Right atrium auricular region (tissue), 2 donors: ENCODE measurements at places on chromosomes 16 and 17.
A peak's percentile ranks its signal among the peaks of the same experiment; 100 is the strongest.

DNA sequence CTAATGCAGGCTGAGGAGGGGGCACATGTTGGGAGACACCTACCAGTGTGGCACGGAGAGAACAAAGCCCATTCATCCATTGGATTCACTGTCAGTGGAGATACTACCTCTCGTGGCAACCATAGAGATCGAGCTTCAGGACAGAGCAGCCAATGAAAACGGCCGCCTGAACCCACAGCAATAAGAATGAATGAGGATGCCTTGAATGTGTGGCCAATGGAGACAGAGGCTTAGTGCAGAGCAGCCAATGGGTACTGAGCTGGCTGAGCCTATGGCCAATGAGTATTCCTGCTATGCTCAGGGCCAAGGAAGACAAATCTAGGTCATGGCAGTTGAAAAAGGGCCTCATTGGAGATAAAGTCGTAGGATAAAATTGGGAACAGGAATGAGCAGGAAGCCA lies 10.9 kb downstream of the ARHGEF15 start:
- DNase-seq, result no peak

GRCh38 chr17:79125503-79125902 lies 50.9 kb downstream of the ENGASE start:
- no peak for DNase-seq

- DNase-seq, result no peak
Measured at GRCh38 chr17:20961586-20961985, 81.2 kb downstream of the USP22 start.

DNA sequence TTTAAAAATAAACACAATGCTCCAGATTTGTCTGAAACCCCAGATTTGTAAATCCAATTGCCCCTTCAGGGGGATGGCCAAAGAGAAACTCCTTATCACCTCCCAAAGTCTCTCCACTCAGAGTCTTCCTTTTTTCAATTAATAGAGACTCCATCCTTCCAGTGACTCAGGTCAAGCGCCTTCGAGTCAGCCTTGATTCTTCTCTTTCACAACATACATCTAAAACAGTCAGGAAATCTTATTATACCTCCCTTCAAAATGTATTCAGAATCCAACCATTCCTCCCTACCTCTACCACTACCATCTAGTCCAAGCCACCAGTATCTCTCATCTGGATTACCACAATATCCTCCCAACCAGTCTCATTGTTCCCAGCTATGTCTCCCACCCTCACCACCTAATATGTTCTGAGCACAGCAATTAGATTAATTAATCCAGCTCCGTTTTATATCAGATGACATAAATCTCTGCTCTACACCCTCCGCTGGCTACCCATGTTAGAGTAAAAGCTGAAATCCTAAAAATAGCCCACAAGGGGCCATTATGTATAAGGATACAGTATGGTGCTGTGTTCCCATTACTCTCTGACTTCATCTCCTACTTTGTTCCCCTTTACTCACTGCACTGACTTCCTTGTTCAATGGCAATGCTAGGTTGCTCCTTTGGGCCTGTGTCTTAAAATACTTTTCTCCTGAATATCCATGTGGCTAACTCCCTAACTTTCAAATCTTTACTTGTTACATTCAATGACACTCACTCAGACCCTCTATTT lies 11.8 kb downstream of the SIAH1 start:
- no peak for DNase-seq

- peak; percentile 90 for DNase-seq
Measured at GRCh38 chr17:15436473-15437302, 30.7 kb downstream of the CDRT4 start.

DNA sequence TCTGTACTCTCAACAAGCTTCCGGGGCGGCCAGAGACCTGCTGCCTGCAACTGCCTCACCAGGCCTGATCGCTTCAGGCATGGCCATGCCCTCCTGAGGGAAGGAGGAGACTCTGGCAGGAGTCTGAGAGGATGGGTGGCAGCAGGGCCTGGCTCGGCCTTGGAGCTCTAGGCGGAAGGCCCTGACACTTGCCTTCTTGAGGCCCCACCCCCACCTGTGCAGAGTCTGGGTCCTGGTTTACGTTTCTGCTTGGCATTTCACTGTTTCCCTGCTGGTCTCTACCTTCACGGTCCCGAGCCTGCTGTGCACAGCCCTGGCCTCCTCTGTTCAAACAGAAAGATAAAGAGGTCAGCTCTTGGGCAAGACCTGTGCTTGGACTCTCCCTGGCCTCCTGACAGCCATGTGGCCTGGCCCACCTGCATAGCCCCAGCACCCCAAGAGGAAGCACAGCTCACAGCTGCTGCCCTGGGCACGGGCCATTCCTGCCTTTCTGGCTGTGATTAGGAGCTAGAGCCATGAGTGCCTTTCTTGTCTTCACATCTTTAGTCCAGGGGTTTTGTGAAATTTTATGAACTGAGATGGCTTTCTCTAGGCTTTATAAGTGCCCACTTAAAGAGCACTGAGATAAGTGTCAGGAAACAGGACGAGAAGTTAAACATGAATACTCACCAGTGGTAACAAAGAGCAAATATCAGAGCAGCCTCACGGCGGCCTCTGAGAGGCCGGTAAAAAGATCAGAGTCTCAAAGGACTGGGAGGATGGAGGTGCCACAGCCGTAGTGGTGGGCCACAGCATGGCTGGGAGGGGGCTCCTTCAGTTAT lies 25.6 kb upstream of the MTSS2 start:
- no peak for DNase-seq

DNA sequence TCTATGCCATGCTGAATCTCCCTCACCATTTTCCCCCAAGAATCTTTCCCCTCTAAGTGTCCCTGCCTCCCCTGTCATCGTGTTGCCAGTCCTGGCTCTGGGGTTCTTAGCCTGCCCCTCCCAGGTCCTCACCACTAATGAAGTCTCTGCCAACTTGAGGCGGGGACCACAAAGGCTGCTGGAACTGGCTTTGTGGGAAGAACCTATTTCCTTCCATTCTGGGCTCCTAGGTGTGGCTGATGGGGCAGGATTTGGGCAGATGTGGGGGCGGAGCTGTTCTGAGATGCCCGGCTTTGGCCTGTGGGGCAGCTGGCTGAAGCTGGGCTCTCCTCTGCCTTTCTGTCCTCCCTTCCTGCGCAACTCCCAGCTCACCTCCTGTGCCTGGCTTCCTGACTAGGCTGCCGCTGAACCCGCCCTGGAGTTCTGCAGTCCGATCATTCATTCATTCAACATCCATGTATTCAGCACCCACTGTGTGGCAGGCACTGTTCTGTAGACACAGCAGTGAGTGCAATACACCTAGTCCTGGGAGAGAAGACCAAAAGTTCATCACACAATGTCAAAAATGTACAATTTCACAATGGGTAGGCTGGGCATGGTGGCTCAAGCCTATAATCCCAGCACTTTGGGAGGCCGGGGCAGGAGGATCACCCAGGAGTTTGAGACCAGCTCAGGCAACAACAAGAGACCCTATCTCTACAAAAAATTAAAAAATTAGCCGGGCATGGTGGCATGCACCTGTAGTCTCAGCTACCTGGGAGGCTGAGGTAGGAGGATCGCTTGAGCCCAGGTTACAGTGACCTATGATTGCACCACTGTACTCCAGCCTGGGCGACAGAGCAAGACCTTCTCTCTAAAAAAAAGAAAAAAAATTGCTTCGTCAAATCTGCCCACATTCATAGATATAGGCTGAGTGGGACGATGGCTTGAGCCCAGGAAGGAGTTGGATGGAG lies 1.9 kb upstream of the SNN start:
- no peak for DNase-seq

GRCh38 chr17:82831818-82832200 lies 8.0 kb downstream of the ZNF750 start:
- no peak for DNase-seq

- DNase-seq, result no peak
Measured at GRCh38 chr17:13650096-13650675, 48.5 kb upstream of the HS3ST3A1 start.

GRCh38 chr17:42766124-42766523 lies 5.1 kb downstream of the RAMP2 start:
- DNase-seq, result no peak

- no peak for DNase-seq
Measured at GRCh38 chr16:14572535-14572934, 57.5 kb downstream of the PARN start.

- no peak for DNase-seq
Measured at GRCh38 chr17:72882426-72882825, 210.1 kb downstream of the SLC39A11 start.

GRCh38 chr16:17328932-17329331 lies 141.8 kb downstream of the XYLT1 start:
- peak; percentile 80 for DNase-seq

- DNase-seq, result no peak
Measured at GRCh38 chr17:78412403-78412802, 34.0 kb downstream of the PGS1 start.

- no peak for DNase-seq
Measured at GRCh38 chr16:69112285-69113129, 7.1 kb downstream of the HAS3 start.

DNA sequence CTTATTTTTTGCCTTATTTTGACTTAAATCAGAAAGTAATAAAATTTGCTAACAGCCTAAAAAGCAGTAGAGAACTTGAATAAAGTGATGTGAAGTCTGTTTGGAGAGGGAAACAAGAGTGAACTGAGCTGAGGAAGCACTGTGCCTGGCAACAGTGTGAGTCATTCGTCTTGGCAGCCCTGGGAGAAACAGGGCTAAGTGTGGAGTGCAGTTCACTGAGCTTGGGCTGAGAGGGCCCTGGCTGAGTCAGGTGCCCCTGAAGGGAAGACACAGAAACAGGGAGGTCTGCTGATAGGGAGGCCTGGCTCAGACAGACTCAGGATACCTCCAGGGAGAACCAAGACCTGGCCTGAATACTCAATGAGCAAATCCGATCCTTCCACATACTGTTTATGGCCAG lies 132.1 kb downstream of the HS3ST4 start:
- no peak for DNase-seq

GRCh38 chr16:85515830-85516397 lies 97.2 kb upstream of the GSE1 start:
- DNase-seq, result no peak

DNA sequence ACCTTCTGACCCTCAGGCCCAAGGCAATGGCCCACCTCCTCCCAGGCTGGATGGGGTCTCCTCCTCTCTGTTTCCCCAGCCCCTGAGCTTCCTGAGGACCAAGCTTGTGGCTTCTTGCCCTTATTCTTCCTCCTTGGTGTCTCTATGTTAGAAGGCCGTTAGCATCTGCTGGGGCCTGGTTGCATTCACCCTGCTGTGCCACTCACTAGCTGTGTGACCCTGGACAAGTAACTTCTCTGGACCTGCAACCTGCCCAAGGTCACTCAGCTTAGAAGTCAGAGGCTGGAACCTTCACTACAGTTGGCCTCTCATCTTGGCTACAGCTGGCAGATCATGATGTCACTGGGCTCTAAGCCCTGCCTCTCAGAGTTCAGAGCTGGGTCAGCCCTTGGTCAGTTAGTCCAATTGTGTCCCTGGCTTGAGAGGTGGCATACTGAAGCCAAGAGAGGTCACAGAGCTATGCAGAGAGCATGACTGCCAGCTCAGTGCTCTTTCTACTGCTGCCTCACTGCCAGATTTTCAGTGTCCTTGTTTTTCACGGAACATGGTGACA lies 3.0 kb downstream of the MT2A start:
- peak; percentile 91 for DNase-seq

DNA sequence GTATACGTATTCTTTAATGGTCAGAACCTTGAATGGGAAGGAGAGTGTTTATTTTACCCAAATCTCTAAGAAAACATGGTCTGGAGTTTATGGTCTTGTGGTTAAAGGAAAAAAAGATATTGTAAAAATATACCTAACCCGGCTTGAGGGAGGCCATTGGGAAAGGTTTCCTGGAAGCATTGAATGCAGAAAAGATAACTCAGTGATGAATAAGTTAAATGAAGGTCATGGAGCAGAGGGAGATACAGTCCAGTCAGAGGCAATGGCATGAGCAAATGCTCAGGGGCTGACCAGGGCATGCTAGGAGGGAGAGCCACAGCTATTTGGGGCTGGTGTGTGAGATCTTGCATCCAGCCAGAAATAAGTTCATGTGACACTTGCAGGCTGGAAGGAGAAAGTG lies 430.4 kb upstream of the CDH5 start:
- peak; percentile 21 for DNase-seq

GRCh38 chr17:9350080-9350479 lies 225.5 kb downstream of the STX8 start:
- no peak for DNase-seq

DNA sequence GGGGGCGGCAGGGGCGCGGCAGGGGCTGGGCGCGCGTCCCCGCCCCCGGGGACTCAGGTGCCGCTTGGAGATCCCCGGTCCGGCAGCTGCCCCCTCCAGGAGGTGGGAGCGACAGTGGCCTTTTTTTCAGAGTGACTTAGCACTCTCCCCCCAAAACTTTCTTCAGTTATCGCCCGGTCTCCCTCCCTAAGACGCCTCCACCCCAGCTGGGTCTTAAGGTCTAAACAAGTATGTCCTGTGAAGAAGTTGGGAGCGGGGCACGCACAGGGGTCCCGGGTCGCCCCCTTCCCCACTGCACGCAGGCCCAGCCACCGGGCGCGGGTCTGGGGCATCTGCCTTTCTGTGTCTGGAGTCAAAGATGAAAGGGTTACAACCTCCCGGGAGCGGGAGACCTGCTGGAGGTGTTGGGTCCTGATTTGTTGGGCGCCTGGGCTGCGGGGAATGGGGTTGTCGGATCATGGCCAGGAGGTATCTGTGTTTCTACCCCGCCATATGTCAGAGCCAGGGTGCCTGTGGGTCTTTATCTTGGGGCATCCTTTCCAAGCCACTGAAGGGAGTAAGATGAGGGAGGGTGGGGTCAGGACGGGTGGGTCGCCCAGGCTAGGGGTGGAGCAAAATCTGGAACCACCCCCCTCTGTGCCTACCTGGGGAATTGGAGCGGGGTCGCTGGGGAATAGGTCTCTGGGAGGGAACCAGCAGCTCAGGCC lies 757 bp downstream of the FMNL1 start:
- DNase-seq, result no peak
